ENCODE measurements at places on chromosomes 1 and 21.
A peak's percentile ranks its signal among the peaks of the same experiment; 100 is the strongest.

GRCh38 chr1:150615346-150616201, 13.8 kb downstream of the ENSA start:
- no peak for DNase-seq

- no peak for DNase-seq
These were observed 56.0 kb downstream of the FOXJ3 start for GRCh38 chr1:42279055-42279454.

DNA sequence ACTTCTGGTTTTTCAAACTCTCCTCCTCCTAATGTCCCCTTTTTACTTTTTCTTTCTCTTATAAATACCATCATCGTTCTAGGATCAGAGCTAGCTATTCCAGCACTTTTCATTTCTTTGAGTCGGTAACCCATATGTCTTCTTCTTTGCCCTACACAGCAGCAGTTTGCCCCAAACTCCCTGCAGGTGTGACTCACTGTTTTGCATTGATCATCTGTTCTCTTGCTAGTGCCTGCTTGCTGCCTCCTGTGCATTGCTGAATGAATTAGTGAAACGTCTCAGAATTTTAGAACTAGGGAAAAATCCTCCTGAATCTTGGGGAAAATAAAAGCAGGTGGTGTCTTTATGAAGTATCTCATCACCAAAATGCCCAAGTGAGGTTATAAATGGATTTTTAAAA, 21.7 kb downstream of the KCNK2 start:
- peak; percentile 8 for DNase-seq

- DNase-seq: no peak
These were observed 6.1 kb downstream of the CD1C start for GRCh38 chr1:158295791-158296190.

DNA sequence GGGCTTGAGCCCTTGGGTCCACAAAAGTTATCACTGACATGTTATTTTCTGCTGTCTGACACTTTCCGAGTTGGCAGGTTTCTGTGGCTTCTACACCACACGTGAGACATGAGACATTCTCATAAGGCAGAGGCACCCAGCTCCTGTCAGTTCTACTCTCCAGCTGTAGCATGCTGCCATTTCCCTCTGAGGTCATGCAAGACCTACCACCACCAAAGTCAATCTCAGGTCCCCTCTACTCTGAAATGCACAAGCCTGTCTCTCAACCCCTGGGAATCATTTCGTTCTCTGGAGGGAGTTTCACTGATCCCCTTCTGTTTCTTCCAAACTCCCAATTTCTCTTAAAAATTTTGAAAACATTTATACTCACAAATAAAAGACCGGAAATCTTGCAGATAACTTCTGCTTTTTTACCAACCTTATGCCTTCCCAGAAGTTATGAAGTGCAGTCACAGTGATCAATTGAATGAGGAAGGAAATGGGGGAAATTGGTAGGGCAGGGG, 39.5 kb upstream of the CR2 start:
- no peak for DNase-seq

DNA sequence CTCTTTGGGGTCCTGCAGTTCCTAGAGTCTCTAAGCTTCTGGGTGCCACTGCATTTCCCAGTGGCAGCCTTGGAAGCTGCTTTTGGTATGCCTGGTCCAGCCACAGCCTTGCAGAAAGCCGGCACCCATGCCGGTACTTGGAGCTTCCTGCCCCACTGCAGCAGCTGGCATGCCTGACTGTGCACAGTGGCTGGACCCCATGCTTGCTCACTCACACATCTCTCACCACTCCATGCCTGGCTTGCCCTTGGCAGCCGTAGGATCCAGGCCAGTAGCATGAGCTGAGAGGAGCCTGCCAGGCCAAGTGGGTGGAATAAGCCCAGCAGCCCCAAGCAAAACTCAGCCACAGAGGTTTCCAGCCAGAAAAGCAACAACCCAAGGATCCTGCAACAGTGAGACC, 20.3 kb upstream of the FNBP1L start:
- DNase-seq: no peak

Measured in NCI-H1930 (cell line).